Natural killer cell (primary cell): ENCODE measurements at places on chromosomes 6 and 20.

GRCh38 chr6:114291428-114291827, 51.4 kb downstream of the HS3ST5 start:
- no peak for DNase-seq
- H3K27ac ChIP-seq, result no peak overlapping the region
- H3K36me3 ChIP-seq, result no peaks in the 10 kb centered on the region
- H3K27me3 ChIP-seq, result no peaks in the 10 kb centered on the region
- no peak overlapping the region for H3K4me3 ChIP-seq

DNA sequence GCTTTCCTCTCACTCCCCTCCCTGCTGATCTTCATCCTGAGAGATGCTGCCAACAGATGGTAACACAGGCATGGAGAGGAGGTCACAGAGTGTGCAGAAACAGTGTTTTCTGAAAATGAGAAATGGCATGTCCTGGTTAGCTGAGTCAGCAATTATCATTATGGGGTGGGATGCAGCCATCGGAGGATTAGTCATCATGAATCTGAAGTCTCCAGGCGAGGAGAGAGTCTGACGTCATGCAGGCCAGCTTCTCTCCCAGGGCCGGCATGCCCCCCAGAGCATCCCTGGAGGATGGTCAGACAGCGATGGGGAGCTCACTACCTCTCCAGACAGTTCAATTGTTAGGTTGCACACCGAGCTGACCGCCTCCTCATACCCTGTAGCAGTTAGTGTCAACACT, 4.7 kb upstream of the GTSF1L start:
- no peak for DNase-seq
- no peak overlapping the region for H3K4me3 ChIP-seq
- H3K4me1 ChIP-seq, result no peaks in the 10 kb centered on the region

DNA sequence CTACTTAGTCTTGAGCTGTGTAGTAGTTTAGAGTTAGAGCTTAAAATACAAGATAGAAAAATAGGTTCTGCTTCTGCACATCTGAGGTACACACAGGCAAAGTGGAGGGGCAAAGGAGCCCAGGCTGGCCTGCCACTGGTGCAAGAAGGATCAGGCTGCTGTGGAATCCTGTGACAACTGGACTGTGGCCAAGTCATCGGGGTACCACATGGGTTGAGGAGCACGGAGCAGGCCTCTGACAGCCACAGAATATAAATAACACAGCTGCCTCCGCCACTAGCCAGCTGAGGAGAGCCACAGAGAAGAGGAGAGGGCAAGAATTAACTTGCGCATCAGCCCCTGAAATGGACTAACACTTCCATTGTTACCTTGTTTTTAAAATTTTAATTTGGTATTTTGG, 206.0 kb upstream of the MARCKS start:
- no peak for DNase-seq
- no peaks in the 10 kb centered on the region for H3K36me3 ChIP-seq
- H3K4me1 ChIP-seq, result no peaks in the 10 kb centered on the region
- H3K27me3 ChIP-seq, result no peaks in the 10 kb centered on the region

- peak; percentile 41 for DNase-seq
- no peaks in the 10 kb centered on the region for H3K27me3 ChIP-seq
- H3K36me3 ChIP-seq, result no peaks in the 10 kb centered on the region
- no peak overlapping the region for H3K4me3 ChIP-seq
- H3K27ac ChIP-seq, result peak overlapping the region; percentile 89
- H3K4me1 ChIP-seq, result peaks cover 59% of the 10 kb centered on the region
These were observed 336.0 kb downstream of the QKI start for GRCh38 chr6:163750431-163751031.

GRCh38 chr20:41587956-41588355, 30.2 kb downstream of the CHD6 start:
- no peak overlapping the region for H3K4me3 ChIP-seq
- no peaks in the 10 kb centered on the region for H3K4me1 ChIP-seq
- no peaks in the 10 kb centered on the region for H3K36me3 ChIP-seq
- no peak for DNase-seq
- no peaks in the 10 kb centered on the region for H3K27me3 ChIP-seq

DNA sequence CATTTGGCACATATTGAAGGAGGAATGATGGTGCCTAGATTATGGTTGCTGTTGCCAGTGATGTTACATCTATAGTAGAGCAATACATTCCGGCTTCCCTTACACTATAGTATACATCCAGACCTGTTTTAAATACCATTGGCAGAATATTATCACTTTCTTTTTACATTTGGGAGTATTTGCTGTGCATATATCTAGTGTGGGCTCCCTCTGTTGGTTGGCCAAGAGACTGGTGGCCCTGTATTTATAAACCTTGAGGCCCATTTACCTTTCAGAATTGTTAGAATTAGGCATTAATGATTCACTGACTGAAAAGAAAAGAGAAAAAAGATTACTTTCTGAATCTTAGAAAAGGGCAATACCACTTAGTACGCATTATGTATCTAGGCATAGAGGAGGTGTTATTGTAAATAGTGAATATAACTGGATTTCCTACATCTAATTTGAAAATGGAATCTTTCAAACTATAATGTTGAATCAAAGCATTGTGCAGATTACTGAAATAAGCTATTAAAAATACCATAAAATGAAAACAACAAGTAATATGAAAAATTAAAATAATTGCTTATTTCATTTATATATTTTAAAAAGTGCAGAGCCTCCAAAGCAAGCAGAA, 628.8 kb upstream of the MAN1A1 start:
- DNase-seq, result peak; percentile 19
- H3K27ac ChIP-seq, result no peak overlapping the region
- no peaks in the 10 kb centered on the region for H3K36me3 ChIP-seq
- H3K27me3 ChIP-seq, result no peaks in the 10 kb centered on the region

GRCh38 chr20:24317224-24317623, 152.2 kb upstream of the SYNDIG1 start:
- no peak overlapping the region for H3K27ac ChIP-seq
- H3K4me1 ChIP-seq, result peaks cover 17% of the 10 kb centered on the region
- H3K27me3 ChIP-seq, result no peaks in the 10 kb centered on the region
- no peaks in the 10 kb centered on the region for H3K36me3 ChIP-seq
- no peak overlapping the region for H3K4me3 ChIP-seq

- H3K4me3 ChIP-seq, result no peak overlapping the region
- H3K4me1 ChIP-seq, result peaks cover 11% of the 10 kb centered on the region
- H3K36me3 ChIP-seq, result no peaks in the 10 kb centered on the region
- H3K27me3 ChIP-seq, result no peaks in the 10 kb centered on the region
- DNase-seq, result no peak
These were observed 31.8 kb upstream of the ZBP1 start for GRCh38 chr20:57651881-57652605.

- H3K27me3 ChIP-seq, result no peaks in the 10 kb centered on the region
- no peak overlapping the region for H3K27ac ChIP-seq
- H3K36me3 ChIP-seq, result peaks cover 5% of the 10 kb centered on the region
- peaks cover 69% of the 10 kb centered on the region for H3K4me1 ChIP-seq
- no peak for DNase-seq
These were observed 2.2 kb upstream of the PTPRA start for GRCh38 chr20:2871111-2871465.
